Kidney (tissue), 22 donors: ENCODE measurements at places on chromosomes 5 and 9. TPM values are rescaled to one million over a fixed set of nuclear protein-coding genes. Genes with fewer than 3 reads are reported as not detected.
A peak's percentile ranks its signal among the peaks of the same experiment; 100 is the strongest.

Gene PGM5
- 53.1 TPM for total RNA-seq

DNA sequence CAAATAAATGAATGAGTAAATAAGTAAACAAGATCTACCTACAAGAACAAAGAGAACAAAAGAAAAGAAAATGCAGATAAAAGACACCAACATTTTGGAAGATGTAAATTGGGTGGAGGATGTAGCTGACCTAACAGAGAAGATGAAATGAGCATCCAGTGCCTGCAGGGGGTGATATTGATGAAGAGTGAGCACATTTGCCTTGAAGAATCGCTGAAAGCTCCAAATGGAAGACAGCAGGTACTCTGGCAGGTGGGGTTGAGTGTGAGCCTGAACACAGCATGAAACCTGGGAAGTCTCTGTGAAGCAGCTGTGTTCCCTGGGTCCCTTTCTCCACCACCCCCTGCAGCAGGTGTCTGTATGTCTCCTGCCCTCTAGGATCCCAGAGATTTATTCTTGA lies 125.6 kb downstream of the NXNL2 start:
- no peak for DNase-seq

DNA sequence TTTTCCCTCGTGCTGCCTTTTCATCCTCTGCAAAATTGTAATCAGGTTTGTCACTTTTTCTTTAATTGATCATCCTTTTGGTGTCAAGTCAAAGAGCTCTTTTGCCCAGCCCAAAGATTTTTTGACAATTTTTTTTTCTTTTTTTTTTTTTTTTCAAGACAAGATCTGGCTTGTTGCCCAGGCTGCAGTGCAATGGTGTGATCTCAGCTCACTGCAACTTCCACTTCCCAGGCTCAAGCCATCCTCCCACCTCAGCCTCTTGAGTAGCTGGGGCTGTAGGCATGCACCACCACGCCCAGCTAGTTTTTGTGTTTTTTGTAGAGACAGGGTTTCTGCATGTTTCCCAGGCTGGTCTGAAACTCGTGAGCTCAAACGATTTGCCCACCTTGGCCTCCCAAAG lies 36.7 kb downstream of the CDK7 start:
- DNase-seq = no peak

DNA sequence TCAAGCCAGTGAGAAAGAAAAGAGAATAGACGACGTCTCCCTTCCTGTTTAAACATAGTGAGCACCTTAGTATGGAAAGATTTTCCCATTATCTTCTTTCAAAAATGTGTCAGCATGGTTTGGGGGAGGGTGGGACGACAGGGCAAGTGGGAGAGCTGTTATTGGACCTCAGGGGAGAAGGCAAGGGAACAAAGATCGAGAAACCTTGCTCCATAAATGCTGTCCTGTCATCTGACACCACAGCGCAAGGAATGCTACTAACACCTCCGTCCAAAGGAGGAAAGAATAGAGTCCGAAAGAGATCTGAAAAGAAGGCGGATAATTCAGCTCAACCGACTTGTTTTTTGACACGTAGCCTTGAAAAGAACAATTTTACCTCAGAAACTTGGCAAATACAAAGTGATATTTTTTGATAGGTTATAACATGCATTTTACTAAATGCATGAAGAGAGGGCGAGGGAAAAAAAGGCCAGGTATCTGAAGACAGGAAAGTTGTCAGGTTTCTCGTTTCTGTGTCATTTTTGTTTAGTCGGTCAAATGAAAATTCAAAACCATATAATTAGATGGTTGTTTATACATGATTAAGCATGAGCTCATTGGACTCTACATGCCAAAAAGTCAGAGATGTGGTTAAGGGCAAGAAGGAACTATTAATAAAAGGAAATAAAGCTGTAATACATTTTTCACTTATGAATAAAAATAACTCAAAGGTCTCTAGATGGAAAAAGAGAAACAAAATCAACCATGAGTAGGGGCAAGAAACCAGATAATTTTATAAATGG lies 155.7 kb downstream of the GLIS3 start:
- DNase-seq = no peak

GRCh38 chr5:74322191-74322590 lies 318.3 kb downstream of the ENC1 start:
- DNase-seq = no peak

GRCh38 chr9:1152171-1152570 lies 102.0 kb downstream of the DMRT2 start:
- DNase-seq = no peak

DNA sequence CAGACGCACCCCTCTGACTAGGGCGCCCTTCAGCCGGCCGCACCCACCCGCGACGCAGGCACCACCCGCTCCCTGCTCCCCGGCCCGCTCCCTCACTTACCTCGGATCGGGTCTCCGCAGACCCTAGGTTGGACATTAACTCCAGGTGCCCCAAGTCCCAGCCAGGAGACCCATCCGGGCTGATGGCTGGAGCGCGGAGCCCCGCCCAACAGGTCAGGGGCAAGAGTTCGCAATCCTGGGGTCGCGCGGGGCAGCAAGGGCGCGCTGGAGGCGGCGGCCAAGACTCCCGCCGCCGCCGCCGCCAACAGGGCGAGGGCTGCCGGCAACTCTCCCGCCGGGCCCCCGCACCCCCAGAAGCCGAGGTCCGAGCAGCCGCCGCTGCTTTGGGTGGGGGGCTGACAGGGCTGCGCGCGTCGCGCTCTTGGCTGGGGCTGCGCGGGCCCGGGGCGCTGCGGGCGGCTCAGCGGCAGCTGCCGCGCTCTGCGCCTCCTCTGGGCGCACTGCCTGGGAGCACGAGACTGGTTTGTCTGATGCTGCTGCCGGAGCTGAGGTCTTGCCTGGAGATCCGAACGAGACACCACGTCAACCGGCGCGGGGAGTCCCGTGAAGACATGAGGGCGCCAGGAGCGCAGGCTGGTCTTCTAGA lies at the start of gene GDNF:
Gene GDNF (minus strand): TSS at position 635 of the 646 bp plus-strand sequence. CDS start 5,245 bp downstream, outside the sequence.
- DNase-seq = peak; percentile 78

- no peak for DNase-seq
These were observed 210.3 kb downstream of the FANCC start for GRCh38 chr9:95107001-95107749.

GRCh38 chr9:9912459-9912858 lies 700.3 kb downstream of the PTPRD start:
- DNase-seq = peak; percentile 14

GRCh38 chr5:172666251-172666650 lies 25.2 kb downstream of the NEURL1B start:
- no peak for DNase-seq

Gene GRIN1
- total RNA-seq = 0.47 TPM

- peak; percentile 56 for DNase-seq
These were observed 377.7 kb downstream of the DMRT2 start for GRCh38 chr9:1427875-1428274.

DNA sequence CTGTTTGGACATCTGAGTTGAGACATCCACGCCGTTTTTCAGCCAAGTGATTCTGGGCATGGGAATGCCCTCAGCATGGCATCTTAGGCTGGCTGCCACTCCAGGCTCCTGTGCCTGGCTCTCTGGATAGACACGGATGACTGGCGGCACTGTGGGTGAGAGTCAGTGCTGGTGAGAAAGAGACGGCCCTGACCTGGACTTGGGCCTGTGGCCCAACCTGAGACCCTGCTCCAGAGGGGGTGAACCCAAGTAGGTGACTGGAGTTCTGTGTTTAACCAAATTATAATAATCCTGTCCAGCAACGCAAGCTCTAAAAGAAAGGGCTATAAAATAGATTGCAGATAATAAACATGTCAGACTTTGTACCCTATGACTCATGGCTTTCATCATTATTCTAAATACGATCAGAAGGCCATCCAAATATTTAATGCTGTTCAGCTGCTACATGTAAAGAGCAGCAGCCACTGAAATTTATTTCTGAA lies 173.9 kb downstream of the HSPA4 start:
- DNase-seq = peak; percentile 38

Gene ZNF454
- total RNA-seq = 4.2 TPM

DNA sequence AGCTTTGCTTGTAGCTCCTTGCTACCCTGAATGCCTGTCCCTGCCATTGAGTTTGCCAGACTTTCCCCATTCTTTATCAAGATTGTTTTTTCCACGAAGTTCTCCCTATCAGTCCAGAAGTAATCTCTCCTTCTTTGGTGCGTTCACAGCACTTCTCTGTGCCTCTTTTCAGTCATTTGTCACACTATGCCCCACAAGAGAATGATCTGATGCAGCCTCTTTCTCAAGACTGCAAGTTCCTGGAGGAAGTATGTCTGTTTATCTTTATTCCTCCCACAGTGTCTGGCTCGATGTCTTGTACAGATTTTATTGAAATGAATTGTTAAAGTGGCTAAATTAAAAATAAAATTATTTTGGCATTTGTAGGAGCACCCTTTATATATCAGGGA lies 99.3 kb downstream of the CCDC192 start:
- no peak for DNase-seq

DNA sequence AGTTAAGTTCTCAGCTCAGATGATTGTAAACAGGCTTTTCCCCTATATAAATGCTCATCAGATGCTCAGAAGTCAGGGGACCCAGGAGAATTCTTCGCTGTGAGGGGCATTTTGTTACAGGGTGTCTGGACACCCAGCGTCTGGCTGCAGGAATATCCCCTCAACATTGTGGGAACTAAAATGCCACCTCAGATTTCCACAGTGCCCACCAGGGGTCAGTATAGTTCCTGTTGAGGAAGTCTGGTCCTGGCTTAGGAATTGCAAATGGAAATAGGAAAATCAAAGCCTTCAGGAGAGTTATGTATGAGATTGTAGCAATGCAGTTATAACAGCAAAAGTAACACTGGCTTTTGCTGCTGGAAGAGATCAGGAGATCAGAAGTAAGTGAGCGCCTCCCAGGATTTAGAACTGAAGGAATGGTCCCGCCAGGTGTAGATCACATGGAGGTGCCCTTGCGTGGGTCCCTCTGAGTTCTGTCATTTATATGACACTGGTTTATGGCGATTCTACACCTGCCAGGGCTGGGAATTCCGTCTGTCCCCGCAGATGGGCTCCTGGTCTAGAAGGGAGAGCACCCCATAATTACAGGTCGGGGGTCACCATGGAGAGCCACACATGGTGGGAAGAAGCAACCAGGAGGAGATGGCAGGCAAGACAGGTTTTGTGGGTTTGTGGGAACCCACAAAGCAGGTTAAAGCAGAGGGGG lies 47.1 kb upstream of the CTSL start:
- peak; percentile 74 for DNase-seq

Gene CD14
- total RNA-seq = 68.8 TPM

DNA sequence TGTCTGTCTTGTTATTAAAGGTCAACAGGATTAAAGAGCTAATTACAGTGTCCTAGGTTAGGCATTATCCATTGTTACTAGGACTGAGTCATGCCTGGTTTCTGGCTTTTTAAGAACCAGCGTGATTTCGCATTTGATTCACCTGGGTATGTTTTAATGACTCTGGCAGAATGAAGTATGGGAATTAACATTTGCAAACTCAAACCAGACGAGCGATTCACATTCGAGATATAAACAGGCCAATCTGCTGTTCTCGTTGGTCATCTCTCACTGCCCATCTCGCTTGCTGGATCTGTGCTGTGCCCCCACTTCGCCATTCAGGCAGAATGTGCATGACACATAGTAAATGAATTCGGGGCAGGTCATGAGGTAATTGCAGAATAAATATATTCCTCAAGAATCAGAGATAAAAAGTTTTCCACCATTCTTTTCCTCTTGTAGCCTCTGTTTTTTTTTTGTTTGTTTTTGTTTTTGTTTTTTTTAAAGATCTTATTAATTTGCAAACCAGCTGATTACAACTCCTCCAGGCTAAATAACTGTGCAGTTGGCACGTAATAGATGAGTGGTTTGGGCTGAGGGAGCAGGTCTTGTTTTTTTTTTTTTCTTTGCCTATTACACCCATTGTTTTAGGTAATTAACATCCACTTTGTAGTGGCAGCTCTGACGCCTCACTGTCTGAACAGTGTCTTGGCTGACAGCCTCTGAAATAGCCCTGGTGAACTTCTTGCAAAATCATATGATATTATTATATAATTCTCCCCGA lies 313.5 kb upstream of the MSX2 start:
- DNase-seq = no peak

Gene FIBCD1
- total RNA-seq = 0.25 TPM

DNA sequence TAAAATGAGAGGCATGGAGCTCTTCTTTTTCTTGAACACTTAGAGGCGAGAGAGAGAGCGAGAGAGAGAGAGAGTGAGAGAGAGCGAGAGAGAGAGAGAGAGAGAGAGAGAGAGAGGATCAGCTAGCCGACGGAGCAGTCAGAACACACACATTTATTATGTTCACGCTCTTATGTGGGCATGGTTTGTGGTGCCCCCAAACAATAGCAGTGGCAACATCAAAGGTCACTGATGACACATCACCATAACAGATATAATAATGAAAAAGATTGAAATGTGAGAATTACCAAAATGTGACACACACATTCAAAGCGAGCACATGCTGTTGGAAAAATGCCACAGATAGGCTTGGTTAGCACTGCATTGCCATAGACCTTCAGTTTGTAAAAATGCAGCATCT lies 116.1 kb downstream of the KDM4C start:
- no peak for DNase-seq
